ENCODE measurements at places on chromosomes 1 and 21. TPM values are rescaled to one million over a fixed set of nuclear protein-coding genes. Genes with fewer than 3 reads are reported as not detected.

DNA sequence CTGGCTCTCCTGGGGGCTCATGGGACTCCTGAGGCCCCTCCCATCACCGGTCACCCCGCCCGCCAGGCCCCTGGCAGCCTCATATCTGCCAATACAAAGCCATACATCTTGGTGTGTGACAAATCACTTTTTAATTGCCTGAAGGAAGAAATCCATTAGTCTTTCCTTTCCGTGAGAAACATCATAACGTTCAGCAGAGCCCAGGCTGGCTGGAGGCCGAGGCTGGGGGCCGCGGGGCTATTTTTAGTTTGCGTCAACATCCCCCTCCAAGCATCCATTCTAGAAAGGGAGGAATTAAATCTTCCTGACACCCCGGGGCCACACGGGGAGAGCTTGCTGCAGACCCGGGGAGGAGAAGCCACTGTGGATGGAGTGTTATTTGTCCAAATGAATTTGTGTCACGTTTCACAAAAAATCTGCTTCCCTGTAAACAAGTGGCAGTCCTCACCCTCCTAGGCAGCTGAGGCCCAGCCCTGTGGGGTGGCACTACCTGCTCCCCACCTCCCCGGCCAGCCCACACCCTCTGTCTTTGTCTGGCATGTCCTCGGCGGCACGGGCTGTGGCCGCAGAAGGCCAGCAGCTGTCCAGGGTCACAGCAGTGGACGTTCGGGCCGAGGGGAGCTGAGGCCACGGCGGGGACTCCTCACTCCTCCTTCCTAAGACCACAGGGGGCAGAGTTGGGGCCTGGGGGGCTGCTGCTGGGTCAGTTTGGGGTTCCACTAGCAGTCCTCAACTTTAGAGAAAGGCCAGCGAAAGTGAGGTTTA, 236.9 kb upstream of the VAMP3 start:
- DNase-seq = no peak

GRCh38 chr1:206079135-206079534, 26.2 kb downstream of the RHEX start:
- DNase-seq = no peak

- no peak for DNase-seq
Measured at GRCh38 chr1:45490121-45490625, 790 bp downstream of the TESK2 start.

DNA sequence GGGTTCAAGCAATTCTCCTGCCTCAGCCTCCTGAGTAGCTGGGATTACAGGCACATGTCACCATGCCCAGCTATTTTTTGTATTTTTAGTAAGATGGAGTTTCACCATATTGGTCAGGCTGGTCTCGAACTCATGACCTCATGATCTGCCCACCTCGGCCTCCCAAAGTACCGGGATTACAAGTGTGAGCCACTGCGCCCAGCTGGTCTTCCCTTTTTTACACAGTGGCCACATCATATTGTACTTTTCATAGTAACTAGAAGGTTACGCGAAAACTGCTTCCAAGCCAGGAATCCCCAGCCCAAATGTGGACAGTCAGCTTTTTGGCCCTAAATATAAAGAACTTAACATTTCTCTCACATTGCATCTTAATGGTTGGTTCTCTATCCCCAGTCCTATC, 4.2 kb downstream of the VASH2 start:
- DNase-seq = no peak

DNA sequence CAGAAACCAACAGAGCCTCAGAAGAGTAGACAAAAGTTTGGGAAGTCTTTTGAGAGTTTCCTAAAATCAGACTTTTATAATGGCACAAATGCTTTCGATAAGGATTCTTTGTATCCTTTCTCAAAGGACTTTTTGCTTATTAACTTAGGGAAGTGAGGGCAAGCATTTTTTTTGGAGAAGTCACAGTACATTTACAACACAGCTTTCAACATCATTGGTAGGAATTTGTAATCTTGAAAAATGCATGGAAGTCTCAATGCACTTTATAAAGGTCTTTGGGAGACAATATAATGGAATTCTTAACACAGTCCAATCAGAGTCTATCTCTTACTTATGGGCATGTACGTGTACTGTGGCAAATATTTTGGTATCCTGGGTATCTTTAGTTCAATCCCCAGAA, 325.8 kb upstream of the NR5A2 start:
- DNase-seq = no peak

- DNase-seq = peak; percentile 83
Measured at GRCh38 chr1:244796719-244797406, 38.6 kb upstream of the COX20 start.

- DNase-seq = no peak
Measured at GRCh38 chr21:37226041-37226920, 40.9 kb downstream of the VPS26C start.

DNA sequence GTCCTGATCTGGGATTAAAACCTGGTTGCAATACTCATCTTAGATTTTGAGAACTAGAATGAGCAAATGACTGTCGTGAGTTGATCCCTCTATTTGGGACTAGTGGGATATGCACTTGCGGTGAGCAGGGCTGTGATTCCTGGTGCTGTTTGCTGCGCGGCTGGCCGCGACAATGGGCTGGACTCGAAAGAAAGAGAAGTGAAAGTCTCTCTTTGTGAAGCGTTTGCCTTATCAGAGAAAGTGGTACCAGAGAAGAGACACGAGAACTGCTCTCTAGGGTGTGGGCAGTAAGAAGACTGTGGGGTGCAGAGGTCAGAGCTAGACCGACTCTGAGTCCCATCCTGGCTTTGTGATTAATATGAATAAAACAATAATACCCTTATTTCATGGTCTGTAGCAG, 8.6 kb downstream of the ST6GALNAC3 start:
- DNase-seq = no peak

DNA sequence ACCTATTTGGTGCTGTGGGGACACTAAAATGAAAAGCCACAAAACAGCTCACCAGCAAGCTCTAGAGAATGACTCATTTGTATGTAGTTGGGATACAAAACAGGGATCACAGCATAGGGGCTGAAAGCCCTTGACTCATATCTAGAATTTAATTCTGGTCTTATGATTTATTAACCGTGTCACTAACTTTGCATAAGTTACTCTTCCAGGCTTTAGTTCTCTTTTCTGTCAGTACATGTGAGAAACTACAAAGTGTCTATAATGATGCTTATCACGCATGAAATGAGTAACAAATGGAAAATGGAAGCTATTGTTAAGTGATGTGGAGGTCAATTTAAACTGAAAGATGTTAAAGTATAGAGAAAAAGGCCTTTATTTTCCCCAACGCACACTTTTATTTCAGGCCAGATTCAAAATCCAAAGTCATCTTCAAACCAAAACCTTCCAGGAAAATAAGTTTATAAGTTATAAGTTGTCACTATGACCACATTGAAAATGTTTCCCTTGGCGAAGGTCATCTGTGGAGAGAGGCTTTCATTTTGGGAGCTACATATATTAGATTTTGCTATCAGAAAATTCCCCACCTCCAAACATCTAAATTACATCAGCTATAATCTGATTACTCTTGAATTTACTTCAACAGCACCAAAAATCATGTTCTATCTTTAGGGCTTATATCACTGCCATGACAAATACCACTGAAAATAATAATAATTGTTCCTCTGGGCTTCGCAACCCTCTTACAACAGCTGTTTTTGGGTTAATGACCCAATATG, 430.5 kb downstream of the MRPL39 start:
- no peak for DNase-seq

DNA sequence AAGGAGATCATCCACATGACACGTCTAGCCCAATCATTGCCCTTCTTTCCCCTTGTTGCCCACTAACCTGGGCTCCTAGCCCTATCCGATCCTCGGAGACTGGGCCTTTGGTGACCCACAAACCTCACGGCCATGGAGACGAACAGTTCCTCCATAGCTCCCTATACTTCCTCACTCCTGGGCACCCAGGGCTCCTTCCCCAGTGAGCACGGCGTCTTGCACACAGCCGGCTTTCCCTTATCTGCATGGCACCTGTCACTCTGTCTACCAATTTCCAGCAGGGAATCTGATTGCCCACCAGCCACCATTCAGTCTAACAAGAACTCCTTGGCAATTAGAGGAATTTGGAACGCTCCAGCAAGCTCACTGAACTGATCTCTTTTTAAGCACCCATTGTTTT, 3.1 kb downstream of the GNG4 start:
- DNase-seq = no peak

DNA sequence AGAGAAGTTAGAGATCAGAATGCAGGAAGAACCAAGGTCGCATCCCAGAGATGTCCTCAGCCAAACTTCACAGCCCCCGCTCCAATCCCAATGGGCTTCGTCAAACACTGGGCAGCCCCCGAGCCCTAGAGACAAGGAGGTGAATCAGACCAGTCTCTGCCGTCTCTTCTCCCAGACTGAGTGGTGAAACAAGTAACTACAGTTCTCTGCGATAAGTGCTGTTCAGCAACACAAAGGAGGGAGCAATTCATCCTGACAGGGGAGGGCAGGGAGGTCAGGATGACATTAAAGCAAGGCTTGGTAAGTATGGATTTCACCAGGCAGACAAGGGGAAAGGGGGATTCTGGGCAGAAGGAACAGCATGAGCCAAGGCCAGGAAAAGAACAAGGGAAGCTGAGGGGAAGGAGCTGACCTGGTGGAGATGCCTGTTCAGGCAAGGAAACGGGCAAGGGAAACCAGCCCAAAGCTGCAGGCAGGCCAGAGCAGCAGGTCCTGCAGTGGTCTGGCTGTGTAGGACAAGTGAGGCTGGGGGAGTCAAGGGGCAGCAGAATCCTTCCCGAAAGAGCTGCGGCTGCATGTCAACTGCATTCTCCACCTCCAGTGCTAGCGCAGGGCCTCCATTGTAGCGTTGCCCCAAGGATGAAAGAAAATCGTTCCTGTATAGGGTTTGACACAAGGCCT, 13.6 kb upstream of the ERI3 start:
- DNase-seq = no peak

DNA sequence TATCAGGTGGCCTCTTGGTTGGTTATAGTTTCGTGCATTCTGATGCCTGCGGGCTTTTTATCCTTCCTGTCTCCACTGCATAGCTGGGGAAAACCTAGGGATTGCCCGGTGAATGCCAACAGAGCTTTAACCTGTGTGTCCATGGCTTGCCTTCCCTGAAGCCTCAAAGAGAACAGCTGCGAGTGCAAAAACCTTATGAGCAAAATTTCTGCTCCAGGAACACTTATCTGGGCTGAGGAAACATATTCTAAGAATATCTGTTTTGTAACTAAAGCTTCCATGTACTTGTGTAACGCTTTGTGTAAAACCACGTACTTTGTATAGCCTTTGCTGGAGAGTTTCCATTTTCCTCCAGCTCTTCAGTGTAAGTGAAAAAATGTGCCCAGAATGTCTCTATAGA, 7.2 kb downstream of the CNST start:
- DNase-seq = no peak

DNA sequence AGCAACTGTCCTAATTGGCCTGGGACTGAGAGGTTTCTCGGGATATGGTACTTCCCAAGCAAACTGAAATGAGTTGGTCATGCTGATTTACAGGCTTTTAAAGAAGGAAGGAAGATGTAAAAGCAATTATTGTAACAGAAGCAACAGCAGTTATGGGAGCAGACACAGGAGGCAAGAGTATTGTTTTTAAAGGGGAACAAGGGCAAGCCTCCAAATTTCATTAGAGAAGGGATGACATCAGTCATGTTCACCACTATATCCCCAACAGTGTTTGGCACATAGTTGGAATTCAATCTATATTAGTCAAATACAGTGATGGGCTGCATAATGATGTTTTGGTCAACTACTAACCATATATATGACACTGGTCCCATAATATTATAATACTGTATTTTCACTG, 46.0 kb upstream of the JUN start:
- no peak for DNase-seq

DNA sequence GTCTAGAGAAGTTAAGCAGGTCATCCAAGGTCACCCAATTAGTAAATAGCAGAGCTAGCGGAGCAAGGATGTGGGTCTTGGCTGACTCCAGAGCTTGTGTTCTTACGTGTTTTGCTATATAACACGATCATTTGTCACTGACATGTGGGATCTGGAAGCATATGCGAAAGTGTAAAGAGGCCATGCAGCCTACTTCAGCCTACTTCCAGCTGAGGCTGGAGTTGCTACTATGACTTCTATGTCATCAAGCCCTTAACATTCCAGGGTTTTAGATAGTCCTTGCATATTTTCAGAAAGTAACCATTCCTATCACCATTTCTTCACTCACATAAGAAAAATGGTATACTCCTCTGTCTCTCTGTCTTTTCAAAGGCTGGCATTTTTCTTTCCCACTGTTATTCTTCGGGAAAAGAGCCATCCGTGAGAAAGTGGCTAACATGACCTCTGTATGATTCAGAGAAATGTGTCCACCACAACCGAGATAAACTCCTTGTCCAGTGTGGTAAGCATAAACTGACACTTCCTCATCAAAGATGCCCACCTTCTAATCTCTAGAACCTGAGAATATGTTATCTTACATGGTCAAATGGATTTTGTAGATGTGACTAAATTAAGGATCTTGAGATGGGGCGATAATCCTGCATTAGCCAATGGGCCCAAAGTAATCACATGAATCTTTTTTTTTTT, 24.0 kb upstream of the ABL2 start:
- no peak for DNase-seq

- no peak for DNase-seq
Measured at GRCh38 chr1:193476748-193477147, 290.3 kb upstream of the B3GALT2 start.

- no peak for DNase-seq
Measured at GRCh38 chr1:60598041-60598910, 484.1 kb upstream of the NFIA start.

GRCh38 chr1:214603819-214604252, 841 bp downstream of the CENPF start:
- no peak for DNase-seq

CLCA4 gene
- not detected for total RNA-seq

OLFML3 gene
- total RNA-seq = 46.0 TPM

FYB2 gene
- not detected for total RNA-seq

DNM3 gene
- 16.4 TPM for total RNA-seq

HTR1D gene
- 2.1 TPM for total RNA-seq

TGFB2 gene
- total RNA-seq = 46.8 TPM

PDZK1 gene
- 0.58 TPM for total RNA-seq

KLHDC8A gene
- 17.4 TPM for total RNA-seq

AADACL3 gene
- not detected for total RNA-seq

NR1I3 gene
- total RNA-seq = not detected
